ENCODE measurements at places on chromosomes 13 and 19. TPM values are rescaled to one million over a fixed set of nuclear protein-coding genes. Genes with fewer than 3 reads are reported as not detected.

GRCh38 chr13:61901946-61902541 is 486.4 kb upstream of the PCDH20 start:
- H3K4me3 ChIP-seq: no peak overlapping the region
- no peak for DNase-seq

- DNase-seq: no peak
- H3K36me3 ChIP-seq: no peaks in the 10 kb centered on the region
- no peaks in the 10 kb centered on the region for H3K4me1 ChIP-seq
- H3K27ac ChIP-seq: no peak overlapping the region
- H3K4me3 ChIP-seq: no peak overlapping the region
Measured at GRCh38 chr13:68440874-68441273, 1210.7 kb upstream of the PCDH9 start.

LGALS16 gene
- total RNA-seq: not detected

CEACAM8 gene
- total RNA-seq: not detected

CAMSAP3 gene
- total RNA-seq: 28.4 TPM

DNA sequence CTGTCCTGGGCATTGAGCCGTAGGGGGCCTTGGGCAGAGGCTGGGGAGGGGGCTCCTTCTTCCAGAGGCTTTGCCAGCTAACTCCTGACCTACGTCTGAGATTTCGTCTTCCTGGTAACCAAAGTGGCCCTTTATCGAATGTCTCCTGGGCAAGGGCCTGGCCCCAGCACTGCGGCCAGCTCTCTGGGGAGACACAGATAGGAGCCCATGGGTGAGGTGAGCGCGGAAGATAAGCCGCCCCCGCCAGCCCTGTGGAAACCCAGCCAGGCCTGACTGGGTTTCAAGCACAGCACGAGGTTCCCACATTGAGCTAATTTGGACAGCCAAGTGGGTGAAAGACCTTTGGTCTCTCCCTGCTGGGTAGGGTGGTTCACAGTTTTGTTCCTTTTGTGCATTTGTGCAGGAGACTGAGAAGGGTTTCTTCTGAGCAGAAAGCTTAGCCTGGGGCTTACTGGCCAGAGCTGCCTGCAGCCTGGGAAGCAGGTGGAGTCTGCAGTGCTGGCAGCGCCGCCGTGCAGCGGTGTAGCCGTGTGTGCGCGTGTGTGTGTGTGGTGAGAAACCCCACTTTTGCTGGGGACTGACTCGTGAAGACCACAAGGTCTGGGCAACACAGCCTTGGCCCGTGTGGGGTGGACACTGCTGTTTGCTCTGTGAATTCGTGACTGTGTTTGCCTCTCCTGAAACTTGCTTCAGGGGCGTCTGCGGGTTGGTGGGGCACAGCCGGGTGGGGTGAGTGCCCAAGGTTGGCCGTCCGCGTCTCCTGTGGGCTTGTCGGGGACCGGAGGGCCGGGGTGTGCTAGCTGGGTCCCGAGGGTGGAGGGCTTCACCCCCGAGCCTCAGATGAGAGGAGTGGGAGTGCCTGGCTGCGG is 2.5 kb downstream of the BSG start:
- H3K4me3 ChIP-seq: peak overlapping the region; percentile 86
- peaks cover 30% of the 10 kb centered on the region for H3K36me3 ChIP-seq
- no peaks in the 10 kb centered on the region for H3K4me1 ChIP-seq
- H3K27me3 ChIP-seq: no peaks in the 10 kb centered on the region

SH2D3A gene
- 17.9 TPM for total RNA-seq

GRCh38 chr19:16496613-16496983 is 404 bp downstream of the C19orf44 start:
- H3K36me3 ChIP-seq: peaks cover 6% of the 10 kb centered on the region
- no peak overlapping the region for H3K27ac ChIP-seq
- DNase-seq: no peak
- H3K27me3 ChIP-seq: no peaks in the 10 kb centered on the region
- no peaks in the 10 kb centered on the region for H3K4me1 ChIP-seq
- peak overlapping the region; percentile 89 for H3K4me3 ChIP-seq

- DNase-seq: no peak
- H3K36me3 ChIP-seq: no peaks in the 10 kb centered on the region
- H3K4me3 ChIP-seq: no peak overlapping the region
- H3K4me1 ChIP-seq: no peaks in the 10 kb centered on the region
Measured at GRCh38 chr13:74675182-74675581, 541.0 kb upstream of the KLF12 start.

DNA sequence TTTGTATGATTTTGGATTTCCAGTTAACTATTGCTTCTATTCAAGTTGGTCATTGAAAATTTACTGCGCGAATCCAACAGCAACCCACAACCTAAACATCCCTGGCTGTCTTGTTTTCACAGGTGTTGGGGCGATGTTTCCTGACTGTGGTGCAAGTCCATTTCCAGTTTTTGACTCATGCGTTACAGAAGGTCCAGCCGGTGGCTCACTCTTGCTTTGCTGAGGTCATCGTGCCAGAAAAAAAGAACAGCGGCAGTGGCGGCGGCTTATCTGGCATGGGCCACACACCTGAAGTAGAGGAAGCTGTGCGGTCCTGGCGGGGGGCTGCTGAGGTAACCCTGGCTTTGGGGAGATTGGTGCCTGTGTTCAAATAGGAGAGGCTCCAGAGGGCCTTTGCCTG is 45.2 kb upstream of the GPI start:
- no peak overlapping the region for H3K4me3 ChIP-seq
- H3K36me3 ChIP-seq: peaks cover 26% of the 10 kb centered on the region
- peaks cover 5% of the 10 kb centered on the region for H3K4me1 ChIP-seq

- H3K36me3 ChIP-seq: no peaks in the 10 kb centered on the region
- H3K27me3 ChIP-seq: no peaks in the 10 kb centered on the region
- no peak overlapping the region for H3K4me3 ChIP-seq
- no peak overlapping the region for H3K27ac ChIP-seq
- no peaks in the 10 kb centered on the region for H3K4me1 ChIP-seq
Measured at GRCh38 chr13:31020996-31021395, 88.5 kb downstream of the TEX26 start.

DNA sequence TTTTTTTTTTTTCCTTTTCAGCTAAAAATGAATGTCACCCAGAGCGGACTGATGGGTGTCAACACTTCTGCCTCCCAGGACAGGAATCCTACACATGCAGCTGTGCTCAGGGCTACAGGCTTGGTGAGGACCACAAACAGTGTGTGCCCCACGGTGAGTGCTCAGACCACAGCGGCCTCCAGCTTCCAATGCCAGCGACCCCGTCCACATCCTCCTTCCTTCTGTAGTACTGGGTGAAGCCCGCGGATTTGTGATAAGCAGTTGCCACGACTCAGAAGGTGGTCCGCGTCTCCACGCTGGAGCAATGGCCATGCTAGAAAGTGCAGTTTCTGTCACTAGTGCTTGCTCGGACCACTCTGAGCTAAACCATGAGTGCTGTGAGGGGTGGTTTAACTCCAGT is 6.0 kb downstream of the PROZ start:
- no peak overlapping the region for H3K4me3 ChIP-seq
- H3K36me3 ChIP-seq: peaks cover 16% of the 10 kb centered on the region
- no peak overlapping the region for H3K27ac ChIP-seq
